D721Med (cell line): ENCODE measurements at places on chromosomes 16 and 17.

GRCh38 chr17:65523411-65523810 is 38.0 kb downstream of the AXIN2 start:
- no peak for DNase-seq

- no peak for DNase-seq
These were observed 8.9 kb downstream of the CBX4 start for GRCh38 chr17:79830303-79830702.

- no peak for DNase-seq
These were observed 12.2 kb downstream of the MYH13 start for GRCh38 chr17:10360578-10360977.

DNA sequence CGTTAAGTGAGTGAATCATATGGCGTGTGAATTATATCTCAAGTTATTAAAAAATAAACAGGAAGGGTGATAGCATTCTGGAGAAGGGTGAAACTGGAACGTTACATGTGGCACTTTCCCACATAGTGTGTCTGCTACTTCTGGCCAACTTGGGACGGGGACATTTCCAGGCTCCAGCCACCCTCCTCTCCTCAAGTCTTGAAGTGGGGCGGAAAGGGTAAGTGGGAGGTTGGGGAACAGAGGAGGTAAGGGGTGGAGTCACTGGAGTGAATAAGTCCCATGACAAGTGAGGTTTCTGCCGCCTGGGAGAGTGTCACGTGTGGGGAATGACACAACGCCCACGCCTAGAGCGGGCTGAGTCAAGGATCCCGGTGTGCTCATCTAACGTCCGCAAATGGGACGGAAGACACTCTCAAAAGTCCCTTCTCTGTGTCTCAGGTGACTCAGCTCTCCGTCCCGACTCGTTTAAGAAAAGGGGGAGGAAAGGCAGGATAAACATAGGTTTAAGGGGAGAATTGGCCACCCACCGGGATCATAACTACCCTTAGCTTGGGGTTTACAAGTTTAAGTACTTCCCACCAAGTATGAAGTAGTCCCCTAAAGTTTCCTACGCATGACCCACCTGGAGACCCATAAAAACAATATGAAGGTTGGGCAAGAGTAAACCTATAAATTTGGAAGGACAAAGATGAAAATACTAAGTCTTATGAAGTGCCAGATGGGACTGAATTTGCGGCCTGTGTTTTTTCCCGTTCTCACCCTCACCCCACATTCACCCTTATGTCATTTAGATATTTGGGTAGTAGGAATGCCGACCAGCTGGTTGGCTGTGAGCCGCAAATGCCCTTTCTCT is 1.2 kb upstream of the SPAG9 start:
- DNase-seq, result no peak

DNA sequence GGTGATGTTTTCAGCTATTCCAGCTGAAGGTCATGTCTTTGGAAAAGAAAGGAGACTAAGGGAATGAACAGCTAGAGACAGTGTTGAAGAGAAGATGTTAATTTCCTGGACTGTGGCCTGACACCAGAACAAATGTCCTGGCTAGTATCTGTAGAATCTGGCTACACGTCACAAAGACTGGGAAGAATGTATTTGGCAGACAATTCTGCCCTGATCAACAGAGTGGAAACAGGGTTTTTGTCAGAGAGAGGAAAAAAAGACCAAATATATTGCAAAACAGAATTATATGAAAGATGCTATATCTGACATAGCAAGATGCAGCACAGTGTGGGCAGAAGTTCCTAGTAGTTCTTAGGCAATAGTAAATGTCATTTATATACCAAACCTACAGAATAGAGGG is 17.0 kb upstream of the ANKFN1 start:
- DNase-seq, result no peak

GRCh38 chr16:81210807-81211206 is 27.7 kb upstream of the BCO1 start:
- DNase-seq, result no peak

- DNase-seq, result no peak
These were observed 71.5 kb upstream of the PLCG2 start for GRCh38 chr16:81707411-81708265.

DNA sequence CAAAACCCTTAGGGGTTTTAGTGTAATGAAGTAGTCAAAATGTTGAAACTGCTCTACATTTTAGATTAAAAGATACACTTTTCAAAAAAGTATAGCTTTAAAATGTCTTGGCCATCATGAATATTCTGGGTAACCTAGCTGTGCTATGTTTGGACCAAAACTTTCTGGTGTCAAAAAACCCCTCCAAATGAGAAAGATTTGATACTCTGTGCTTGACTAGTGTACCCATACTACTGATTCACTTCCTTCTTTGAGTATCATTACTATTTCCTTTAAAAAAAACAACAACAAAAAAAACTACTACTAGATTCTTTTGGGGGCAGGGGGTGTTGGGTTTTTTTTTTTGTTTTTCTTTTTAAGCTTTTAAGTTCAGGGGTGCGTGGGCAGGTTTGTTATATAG is 37.3 kb downstream of the PTRH2 start:
- no peak for DNase-seq

DNA sequence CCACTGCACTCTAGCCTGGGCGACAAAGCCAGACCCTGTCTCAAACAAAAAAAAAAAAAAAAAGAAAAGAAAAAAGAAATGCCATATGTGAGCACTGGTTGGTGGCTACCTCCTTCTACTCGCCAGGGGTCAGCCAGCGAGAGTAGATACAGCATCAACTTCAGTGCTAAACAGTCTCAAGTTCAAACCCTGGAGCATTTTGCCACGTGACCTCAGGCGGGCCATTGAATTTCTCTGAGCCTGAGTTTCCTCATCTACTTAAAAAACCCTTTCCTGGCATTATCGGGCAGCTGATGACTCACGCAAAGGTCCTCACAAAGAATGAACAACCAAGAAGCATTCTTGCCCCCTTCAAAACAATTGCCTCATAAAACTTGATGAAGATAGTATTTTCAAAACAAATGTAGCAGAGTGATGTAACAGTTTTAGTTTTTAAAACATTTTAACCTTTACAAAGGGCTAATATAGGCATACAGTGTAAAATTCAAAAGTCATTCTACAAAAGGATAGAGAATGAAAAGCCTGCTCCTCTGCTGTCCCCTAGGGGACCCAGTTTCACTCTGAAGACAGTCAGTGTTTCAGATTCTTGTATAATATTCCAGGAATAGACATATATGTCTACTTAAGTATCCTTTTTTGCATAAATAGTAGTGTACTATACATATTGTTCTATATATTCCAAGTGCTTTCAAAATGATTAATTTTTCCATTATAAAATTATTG is 28.4 kb downstream of the DNAH2 start:
- DNase-seq, result no peak

DNA sequence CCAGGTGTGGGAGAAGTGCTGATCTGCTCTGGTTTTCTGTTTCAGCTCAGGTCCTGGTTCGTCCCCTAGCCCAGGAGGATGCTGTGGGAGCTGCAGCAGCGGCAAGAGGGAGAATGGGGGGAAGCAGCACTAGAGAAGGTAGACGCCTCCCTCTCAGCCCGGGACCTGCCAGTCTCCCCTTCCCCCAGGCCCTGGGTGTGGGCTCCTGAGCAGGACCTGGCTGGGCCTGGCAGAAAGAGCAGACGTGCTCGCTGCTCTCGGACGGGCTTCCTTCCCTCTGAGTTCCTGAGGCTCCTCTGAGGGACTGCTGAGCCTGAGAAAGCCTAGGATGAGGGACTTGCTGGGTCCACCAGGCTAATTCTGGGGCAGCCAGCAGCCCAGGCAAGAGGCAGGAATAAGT is 3.1 kb downstream of the PRCD start:
- peak; percentile 5 for DNase-seq

GRCh38 chr16:24972608-24973220 is 42.5 kb downstream of the ARHGAP17 start:
- no peak for DNase-seq

DNA sequence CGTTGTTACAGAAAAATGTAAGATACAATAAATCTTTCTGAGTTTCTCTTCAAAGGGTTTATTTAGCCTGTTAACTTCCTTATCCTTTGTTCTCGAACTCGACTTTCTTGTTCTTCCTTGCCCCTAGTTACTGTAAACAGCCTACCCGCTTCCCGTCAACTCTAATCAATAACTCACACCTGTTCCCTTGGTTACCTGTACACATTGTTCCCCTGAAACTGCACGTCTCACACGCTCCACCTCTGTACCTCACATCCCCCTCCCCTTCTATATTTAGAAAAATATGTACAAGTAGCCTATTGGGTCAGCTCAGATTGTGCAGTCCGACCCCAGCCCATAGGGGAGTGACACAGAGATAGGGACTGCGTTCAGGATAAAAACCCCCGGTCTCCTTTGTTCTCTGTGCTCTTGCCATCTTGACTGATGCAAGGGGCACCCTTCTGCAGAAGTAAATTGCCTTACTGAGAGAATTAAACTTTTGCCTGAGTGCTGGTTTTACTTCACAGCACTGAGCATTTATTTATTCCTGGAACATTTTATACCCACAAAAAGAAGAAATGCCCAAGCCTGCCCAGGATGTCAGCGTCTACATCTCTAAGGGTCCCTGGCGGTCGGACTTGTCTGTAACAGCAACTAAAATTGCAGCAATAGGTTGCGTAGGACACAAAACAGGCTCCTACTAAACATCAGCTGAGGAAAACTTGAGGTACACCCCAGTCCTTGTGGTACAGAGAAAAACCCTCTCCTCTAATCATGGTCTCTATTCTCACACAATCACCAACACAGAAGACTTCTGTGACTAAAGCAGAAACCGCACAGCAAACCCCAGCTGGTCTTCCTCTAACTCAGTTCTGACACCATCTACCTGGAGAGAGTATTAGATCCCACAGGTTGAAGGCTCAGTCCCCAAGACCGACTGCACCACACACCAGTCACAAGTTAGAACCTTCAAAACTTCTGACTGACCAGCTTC is 11.3 kb downstream of the WDR45B start:
- DNase-seq, result no peak

GRCh38 chr16:15726715-15727114 is 76.7 kb downstream of the NDE1 start:
- no peak for DNase-seq

- no peak for DNase-seq
These were observed 46.6 kb upstream of the GRIN2A start for GRCh38 chr16:10228779-10229178.

DNA sequence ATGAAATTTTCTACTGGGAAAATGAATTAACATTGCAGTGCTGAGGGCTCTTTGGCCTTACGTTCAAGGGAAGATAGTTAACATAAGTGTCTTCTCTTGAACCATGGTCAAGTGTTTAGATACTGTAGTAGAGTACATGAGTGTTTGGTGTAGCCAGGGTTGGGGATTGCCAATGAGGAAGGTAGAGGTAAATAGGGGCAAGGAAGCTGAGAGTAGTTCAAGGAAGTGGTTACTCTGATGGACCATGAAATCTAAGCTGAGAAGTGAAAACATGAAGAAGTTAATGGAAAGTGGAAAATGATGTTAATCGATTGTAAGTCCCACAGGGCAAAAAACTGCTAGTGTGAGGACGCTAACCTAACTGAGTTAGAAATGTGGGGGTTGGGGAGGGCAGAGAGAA is 249.6 kb upstream of the AXIN2 start:
- no peak for DNase-seq

DNA sequence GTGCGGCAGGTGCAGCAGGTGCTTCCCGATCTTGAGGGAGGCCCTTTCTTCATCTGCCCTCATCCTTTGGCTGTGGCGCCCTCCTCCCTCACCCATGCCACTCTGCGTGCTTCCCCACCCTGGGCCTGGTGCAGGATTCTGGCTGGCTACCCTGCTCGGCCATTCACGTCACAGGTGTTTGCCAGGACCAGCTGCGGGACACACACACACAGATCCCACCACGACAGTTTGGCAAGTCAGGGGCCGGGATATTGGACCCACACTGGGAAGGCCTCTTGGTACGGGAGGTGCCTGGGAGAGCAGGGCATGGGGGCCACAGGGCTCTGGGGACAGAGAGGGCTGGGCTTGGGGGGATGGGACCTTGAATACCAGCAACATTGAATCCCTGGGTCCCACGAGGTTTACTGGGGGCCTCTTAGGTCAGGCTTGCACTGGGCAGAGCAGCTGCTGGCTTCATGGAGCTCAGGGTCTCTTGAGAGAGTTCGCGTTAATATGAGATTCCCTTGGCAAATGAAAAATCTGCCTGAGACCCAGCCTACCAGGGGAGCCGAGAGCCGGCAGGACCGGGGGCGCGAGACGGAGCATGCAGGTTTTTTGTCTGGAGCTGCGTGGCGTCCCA is 15.1 kb downstream of the ADCY7 start:
- no peak for DNase-seq

DNA sequence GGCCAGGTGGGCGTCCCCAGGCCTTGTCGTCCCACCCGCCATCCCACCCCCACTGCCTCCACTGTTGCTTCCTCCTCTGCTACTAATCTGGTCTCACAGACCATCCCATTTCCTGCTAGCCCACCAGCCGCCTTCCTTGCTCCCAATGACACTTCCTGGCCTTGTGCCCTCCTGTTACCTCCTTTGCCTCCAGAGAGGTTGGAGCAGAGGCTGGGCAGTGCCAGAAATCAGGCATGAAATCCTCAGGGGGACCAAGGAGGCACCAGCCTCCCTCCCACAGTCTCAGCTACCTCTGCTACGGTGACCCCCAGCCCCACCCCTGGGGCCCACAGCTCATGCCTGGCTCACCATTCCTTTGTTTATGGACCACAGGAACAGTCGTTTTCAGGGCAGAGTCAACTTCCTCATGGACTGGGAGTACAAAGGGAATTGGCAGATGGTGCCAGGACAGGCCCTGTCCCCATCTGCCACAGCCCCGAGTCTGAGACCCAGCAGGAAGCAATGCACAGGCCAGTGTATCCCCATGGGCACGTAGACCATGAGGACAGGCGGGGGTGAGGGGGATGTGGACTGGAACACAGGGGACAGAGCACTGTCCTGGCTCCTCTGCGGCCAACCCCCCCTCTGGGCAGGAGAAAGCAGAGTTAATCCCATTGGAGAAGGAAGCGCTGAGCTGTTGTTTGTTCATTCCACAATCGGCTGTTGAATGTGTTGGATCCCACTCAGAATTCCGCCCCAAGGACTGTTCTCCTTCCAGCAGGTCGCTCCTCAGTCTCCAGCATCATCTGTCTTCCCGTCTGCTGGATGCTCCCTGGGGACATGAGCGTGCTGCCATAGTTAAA is 2.2 kb upstream of the CDH5 start:
- no peak for DNase-seq

- DNase-seq, result peak; percentile 70
These were observed 102.6 kb downstream of the WSCD1 start for GRCh38 chr17:6172642-6173330.

- no peak for DNase-seq
These were observed 7.7 kb upstream of the PCTP start for GRCh38 chr17:55743103-55743679.
